ENCODE measurements at places on chromosomes 7 and 10. TPM values are rescaled to one million over a fixed set of nuclear protein-coding genes. Genes with fewer than 3 reads are reported as not detected.

DNA sequence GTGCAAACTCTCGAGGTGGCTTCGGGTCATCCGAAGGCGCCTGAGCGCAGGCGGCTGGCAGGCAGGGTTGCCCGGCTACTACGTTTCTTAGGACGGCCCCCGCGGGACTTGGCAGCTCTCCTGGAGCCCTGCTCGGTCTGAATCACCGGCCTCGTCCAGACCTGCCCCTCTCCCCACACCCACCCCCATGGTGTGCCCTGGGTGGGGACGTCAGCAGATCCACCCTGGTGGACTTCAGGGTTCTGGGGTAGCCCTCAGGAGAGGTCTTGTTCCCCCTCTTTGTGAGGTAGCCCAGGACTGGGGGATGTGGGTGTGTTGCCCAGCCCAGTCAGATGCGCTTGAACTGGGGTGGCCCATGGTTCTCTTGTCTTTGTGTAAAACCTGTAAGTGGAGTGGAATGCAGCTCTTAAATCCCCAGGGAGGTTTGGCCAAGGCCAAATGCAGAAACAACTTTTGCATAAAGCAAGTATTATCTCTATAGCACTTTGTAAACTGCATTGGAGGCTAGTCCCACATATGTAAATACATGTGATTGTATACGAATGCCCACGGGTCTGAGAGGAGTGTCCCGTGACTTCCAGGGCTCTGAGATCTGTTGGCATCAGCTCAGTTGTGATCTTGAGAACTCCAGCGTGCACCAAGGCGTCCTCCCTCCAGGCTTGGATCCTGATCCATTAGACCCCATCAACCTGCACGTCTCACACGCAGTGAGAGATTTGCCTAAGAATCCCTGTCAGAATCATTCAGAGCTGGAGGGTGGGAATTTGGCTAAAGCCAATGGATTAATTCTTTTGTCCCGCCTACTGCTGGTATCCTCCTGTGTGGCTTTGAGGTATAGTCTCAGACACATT is 1.8 kb downstream of the PFKFB3 start:
- no peak for DNase-seq

The KCND2 gene
- not detected for total RNA-seq

- no peak for DNase-seq
Observed at GRCh38 chr10:87585565-87586514, 73.8 kb upstream of the PAPSS2 start.

DNA sequence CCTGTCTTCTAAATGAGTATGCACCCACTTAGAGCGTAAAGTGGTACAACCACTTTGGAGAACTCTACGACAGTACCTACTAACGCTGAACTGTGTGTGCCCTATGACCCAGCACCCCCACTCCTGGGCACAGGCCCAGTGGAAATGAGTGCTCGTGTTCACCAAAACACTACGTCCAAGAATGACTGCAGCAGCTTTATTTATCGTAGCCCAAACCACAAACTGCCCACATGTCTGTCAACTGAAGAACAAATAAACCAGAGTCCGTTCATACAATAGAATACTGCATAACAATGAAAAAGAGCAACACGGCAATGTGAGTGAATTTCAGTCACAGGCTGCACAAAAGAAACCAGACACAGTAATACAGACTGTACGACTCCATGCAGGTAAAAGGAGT is 35.4 kb downstream of the TLL2 start:
- DNase-seq = no peak

The KDM7A gene
- 24.0 TPM for total RNA-seq

DNA sequence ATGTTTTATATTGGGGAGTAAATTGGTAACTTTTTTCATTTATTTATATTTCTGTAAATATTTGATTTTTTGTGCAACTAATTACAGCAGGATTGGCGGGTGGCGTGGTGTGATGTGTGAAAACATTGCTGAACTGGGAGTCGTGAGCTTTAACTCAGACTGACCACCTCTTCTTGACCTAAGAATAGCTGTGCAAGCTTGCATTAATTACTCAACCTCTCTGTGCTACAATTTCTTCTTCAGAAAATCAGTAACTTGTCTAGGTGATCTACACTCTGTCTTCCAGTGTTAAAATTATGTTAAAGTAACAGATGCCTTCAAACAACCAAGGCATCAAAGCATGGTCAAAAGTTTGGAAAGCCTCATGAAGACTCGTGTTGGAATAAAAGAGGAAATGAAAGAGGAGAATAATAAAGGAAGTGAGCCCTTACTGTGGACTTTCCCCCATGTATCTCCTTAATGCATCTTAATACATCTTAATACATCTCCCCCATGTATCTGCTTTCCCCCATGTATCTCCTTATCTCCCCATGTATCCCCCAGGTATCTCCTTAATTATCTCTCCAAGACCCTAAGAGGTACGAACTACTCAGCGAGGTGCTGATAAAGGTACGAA is 71.2 kb downstream of the SVIL start:
- no peak for DNase-seq

- DNase-seq = no peak
Observed at GRCh38 chr7:81519886-81520285, 250.0 kb downstream of the HGF start.

All from naive thymus-derived CD4-positive, alpha-beta T cell (primary cell).